Activated CD8-positive, alpha-beta memory T cell treated with anti-CD3 and anti-CD28 coated beads for 24 hours (primary cell): ENCODE measurements at places on chromosomes 5 and 9.

DNA sequence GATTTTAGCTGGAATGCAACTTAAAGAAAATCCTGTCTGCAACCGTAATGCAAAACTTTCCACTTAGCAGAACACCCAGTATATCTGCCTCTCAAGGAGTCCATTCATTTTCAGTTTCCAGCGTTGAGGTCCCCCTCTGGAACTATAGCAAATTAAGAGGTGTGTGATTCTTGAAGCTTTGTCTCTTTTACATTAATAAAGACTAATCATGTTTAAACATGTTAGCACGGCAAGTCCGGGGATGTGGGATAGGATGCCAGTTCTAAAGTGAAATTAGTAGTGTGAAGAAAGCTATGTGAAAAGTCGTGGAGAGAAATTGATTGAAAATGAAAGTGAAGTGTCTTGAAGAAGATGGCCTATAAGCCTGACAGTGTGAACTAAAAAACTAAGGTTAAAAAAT lies 429.1 kb downstream of the NR2F1-AS1 start:
- DNase-seq, result no peak

GRCh38 chr9:70389188-70389587 lies 25.3 kb downstream of the KLF9 start:
- DNase-seq, result no peak

DNA sequence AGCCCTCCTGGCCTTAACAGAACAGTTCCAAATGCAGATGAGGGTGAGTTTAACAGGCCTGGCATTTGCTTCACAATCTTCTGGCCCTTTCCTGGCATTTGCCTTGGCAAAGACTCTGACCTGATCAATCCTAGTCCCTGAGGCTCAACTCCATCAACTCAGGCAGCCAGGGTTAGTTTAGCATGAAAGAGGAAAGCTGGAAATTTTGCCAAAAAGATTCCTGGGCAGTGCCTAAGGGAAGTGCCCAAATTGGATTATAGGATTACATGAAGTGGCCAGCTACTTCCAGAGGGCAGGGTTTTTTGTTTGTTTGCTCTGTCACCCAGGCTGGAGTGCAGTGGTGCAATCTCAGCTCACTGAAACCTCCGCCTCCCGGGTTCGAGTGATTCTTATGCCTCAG lies 36.8 kb downstream of the PCDHAC2 start:
- DNase-seq, result no peak

DNA sequence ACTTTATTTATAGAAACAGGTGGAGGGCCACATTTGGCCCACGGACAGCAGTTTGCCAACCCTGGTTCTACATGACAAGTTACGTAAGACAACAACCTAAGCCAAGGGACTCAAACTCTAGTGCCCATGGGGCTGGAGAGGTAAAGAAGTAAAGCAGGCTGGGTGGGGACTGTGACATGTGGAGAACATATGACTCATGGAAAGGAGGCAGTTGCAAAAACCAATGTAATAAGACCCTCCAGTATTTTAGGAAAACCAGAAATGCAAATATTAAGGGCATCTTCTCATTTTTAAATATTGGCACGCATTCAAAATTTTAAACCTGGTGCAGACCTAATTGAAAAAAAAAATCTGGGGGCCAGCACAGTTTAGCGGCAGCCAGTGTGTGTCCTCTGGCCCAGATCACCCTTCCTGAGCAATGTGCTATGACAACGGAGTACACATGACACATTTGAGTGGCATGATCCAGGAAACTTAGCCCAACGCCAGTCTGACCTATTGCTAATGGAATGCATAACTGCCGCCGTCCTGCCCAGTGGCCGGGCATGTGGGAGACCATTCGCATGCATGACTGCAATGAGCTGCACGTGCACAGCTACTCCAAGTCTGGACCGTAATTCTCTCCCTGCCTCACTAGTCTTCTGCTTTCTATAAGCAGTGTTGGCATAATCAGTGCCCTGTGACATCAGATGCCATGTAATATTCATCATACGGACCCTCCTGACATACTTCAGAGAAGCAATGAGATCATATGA lies 97.2 kb downstream of the SH3TC2 start:
- no peak for DNase-seq

DNA sequence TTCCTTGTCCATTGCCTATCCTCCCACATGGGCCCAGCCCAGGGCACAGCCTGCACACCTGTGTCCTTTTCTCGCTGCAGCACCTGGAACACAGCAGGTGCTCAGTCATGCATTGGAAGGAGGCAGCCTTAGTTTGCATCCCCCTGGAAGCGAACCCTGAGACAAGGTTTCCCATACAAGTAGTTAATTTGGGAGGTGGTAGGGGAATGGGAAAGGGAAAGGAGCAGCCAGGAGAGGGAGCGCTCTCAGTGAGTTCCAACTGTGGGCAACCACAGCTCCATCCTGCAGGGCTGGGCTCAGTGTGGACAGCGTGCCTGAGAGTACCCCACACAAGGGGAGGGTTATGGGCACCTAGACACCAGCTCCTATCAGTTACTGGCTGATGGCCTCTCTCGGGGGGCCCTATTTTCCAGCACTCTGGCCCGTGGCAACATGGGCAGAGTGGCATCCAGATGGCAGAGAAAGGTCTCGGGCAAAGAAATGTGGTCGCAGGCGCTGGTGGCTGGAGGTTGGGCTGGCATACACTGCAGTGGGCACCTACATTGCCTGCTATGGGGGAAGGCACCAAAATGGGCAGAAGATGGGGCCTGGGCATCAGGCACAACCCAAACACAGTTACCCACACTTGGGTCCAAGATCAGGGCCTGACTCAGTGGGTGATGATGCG lies 50.1 kb downstream of the TSPAN17 start:
- DNase-seq, result no peak
